ENCODE measurements at places on chromosomes 7 and 10.

- DNase-seq: no peak
Measured at GRCh38 chr7:100895701-100895955, at the start of gene ACHE. Gene ACHE (minus strand): TSS chr7:100895888. CDS start chr7:100894232, 1,656 bp downstream.

GRCh38 chr10:106804992-106805582, 359.4 kb downstream of the SORCS1 start:
- DNase-seq: no peak

GRCh38 chr10:51159841-51160240, 85.6 kb downstream of the PRKG1 start:
- no peak for DNase-seq

GRCh38 chr7:74002474-74003017, 25.4 kb upstream of the ELN start:
- no peak for DNase-seq

DNA sequence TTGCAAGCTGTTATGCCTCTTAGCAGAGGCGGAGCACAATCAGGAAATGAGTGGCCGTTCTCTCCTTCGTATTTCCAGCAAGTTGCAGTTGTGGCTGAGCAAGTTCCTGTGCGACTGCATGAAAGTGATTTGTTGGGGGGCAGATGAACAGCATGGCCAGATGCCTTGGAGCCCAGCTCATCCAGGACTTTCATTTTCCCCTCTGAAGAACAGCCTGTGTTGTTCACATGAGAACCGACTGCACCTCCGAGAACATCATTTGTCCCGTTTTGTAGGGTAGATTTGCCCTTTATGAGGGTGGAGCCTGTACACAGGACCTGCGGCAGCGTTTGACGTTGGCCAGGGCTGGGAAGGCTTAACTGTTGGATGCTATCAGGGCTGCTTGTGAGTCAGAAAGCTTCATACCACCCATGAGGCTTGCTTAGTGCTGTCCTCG, 4.4 kb downstream of the BAG3 start:
- DNase-seq: no peak

- DNase-seq: no peak
Measured at GRCh38 chr10:115063701-115064658, 29.2 kb upstream of the ATRNL1 start.

- no peak for DNase-seq
Measured at GRCh38 chr7:35030848-35031247, 6.4 kb downstream of the DPY19L1 start.

- DNase-seq: no peak
Measured at GRCh38 chr7:13912715-13913278, 76.7 kb downstream of the ETV1 start.

GRCh38 chr7:40804477-40805215, 669.8 kb downstream of the SUGCT start:
- no peak for DNase-seq

DNA sequence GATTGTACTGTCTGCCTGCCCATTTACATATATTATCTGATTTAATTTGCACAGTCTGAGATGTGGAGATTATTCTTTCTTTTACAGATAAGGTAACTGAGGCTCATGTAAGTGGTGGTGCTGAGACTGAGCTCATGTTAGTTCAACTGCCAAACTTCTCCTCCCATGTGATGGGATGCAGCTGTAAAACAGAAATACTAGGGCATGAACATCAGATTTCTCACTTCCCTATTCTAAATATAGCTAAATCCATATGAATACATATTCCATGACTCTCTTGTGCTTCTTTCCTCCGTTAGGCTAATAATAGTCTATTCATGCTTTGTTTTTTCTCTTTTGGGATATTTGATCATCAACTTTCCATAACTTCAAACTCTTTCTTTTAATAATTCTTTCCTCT, 84.7 kb downstream of the PTPRZ1 start:
- DNase-seq: no peak

DNA sequence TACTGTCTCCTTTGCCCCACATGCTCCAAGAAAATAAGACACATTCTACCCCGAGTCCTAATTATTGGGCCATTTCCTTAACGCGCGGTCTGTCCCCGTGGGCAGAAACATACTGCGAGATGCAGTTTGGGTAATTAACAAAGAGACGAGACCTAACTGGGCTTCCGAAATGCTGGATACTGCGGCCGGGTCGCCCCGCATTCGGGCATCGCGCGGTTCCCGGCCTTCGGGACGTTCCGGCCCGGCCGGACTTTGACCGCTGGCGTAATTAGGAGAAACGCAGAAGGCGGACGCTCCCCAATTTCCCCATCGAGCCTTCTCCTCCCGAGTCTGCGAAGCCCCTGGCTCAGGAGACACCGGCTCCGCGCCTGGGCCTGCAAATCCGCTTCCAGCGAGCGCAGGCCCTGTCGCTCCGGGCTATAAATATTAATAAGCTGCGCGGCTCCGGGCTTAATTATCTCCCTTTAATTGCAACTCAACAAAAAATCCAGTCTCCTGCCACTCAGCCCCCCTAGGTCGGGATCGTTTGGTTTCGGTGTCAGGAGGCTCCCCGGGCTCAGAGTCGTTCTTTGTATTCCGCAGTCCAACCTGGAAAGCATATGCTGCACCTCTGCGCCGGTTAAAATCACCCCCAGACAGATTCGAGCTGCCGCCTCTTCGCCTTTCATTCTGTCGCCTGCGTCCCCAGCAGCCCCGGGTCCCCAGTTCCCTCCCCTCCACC, 131.5 kb downstream of the SPAG6 start:
- no peak for DNase-seq

All from NCI-H2171 treated with DMSO at 0.1 percent for 48 hours (cell line).